ENCODE measurements at places on chromosomes 5 and 9.

GRCh38 chr5:150561571-150562275 is 53.8 kb downstream of the NDST1 start:
- no peak for DNase-seq

DNA sequence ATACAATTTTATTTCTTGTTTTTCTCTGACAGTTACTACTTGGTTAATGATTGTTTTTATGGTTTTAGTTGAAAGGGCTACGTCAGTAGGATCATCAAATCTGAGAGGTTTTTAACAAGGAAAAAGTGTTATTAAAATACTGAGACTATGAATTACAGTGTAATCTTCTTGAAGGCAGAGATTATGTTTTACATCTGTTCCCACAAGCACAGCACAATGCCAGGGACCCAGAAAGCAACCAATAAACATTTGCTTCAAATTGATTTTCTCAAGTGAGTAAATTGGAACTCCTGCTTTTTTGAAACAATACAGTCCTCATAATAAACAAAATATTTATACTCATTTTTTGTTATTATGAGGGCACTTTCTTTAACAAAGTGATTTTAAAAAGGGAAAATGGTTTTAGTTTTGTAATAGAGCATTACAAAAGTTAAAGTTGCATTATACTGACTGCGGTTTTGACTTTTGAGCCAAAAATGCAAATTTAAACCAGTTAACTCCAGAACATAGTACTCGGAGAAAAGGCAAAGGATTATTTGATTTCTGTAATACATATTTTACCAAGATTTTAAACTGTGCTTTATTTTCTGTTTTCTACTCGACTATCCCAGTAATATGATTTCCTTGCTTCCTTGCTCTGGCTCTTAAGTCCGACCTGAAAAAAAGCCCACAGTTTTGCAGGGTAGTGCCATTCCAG is 176.9 kb downstream of the GDNF start:
- peak; percentile 62 for DNase-seq

DNA sequence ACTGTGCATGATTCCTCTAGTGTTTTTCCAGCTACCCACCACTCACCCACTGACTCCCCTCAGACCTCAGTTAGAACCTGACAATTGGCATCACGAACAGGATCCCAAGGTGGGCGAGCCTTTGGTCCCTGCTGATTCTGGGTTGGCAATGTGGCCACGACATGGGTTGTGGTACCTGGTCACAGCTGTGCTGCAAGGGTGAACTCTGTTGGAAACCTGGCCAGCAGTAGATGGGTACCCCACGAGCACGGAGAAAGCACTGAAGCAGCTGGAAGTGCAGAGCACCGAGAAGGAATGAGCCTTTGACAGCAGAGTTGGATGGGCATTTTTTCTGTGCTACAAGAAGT is 180.1 kb downstream of the PDE4D start:
- no peak for DNase-seq

DNA sequence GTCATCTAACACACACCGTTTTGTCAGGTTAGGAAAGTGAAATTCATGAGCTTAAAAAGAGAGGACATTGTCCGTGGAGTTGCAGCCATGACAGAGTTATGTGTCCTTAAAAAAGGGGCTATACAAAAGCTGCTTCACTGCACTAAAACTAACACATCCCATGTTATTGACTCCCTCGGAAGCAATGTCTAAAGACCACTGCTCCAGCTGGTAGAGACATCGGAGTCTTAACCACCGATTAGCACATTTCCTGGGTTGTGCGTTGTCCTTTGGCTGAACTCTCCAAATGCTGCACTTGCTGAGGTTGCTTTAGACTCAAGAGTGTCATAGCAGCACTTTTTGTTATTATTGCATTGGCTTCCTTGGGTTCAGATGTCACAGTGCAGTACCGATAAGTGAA is 128.3 kb upstream of the C9orf72 start:
- DNase-seq = no peak

DNA sequence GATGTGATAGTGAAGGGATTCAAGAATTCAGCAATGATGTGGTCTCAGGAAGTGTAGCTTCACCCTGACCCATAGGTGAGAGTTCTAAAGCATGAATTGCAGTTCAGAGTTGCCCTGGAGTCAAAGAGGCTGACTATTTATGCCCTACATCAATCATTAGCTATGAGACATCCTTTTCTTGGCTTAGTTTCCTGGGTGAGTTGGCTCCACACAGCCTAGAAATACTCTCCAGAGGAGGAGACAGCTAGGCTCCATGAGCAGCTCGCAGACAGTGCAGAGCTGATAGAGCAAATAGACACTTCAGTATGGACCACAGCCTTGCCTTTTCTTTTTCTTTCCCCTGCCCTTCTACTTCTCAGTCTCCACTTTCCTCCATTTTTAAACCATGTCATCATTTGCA is 1651.8 kb downstream of the MAT2B start:
- DNase-seq = no peak

- DNase-seq = no peak
Measured at GRCh38 chr5:19734776-19735175, 253.2 kb downstream of the CDH18 start.

DNA sequence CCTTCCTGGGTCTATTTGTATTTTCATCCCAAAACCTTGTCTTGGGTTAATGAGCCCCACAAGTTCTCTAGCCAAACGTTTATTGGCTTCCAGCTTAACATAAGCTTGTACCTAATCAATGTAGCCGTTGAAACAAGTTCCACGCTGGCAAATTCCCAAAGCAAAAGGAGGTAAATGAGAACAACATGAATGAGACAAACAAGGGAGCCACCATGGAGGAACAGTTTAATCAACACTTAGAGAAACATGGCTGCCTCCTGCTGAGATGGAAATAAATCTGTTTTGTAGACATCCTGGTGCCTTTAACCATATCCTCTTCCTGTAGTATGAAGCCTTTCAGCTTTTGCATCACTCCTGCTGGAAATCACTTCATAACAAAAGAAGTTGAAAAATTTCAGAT is 166.6 kb upstream of the NFIB start:
- DNase-seq = no peak

- no peak for DNase-seq
Measured at GRCh38 chr9:682633-683508, 158.6 kb upstream of the DMRT1 start.

DNA sequence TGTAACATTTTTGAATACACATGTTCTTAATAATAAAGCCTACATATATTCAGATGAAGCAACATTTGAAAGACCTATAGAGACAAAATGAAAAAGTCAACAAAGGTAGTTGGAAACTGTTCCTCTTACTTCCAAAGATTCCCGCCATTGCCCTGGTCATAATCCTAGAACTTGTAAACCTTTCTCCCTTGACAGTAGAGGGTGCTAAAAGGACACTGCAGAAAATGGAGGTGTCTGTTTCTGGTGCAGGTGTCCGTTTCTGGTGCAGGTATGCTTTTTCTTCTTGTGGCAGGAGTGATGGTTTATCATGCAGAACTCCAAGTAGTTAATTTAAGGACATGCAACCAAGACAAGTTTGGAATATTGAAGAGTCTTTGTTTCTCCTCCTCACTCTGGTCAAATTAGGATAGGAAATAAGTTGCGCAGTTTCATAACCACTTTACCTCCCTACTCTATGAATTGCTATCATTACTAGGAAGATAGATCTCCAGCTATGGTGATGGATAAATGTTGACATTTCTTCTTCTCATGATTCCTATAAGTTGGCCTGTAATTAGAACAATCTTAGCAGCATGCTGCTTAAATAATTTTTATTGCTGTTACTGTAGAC is 56.0 kb upstream of the FAM174A start:
- peak; percentile 1 for DNase-seq

DNA sequence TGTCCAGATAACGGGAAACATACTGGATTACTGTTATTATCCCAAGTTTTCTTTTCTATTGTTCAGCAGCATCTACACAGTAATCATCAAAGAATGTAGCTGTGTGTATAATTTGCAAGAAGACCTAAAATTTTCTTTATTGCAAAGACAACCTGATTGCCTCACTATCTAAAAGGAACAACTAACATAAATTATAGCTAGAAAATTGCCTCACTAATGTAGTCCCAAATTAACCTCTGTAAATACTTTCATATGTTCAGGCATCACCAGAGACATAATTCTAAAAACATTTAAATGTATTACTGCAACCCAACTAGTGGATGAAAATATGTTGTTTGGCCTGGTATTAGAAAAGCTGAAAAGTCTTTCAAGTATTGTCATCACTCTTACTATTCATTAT is 275.4 kb downstream of the CDH12 start:
- no peak for DNase-seq

GRCh38 chr5:1445313-1445688 is at the start of gene SLC6A3:
SLC6A3 (minus strand) TSS chr5:1445440; CDS start chr5:1443197, 2,243 bp downstream.
- no peak for DNase-seq

- no peak for DNase-seq
Measured at GRCh38 chr5:132044207-132044606, 16.2 kb upstream of the IL3 start.

DNA sequence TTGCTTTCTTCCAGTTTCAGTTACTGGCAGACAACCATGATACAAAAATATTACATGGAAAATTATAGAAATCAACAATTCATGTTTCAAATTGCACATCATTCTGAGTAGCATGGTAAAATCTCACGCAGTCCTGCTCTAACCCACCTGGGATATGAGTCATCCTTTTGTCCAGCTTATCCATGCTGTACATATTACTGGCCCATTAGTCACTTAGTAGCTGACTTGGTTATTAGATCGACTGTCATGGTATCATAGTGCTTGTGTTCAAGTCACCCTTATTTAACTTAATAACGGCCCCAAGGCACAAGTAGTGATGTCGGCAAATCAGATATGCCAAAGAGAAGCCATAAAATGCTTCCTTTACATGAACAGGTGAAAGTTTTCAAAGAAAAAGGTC is 41.2 kb downstream of the NADK2 start:
- no peak for DNase-seq

GRCh38 chr5:146877783-146878475 is 628 bp downstream of the PPP2R2B start:
- peak; percentile 2 for DNase-seq
